Chondrocyte (in vitro differentiated cells): ENCODE measurements at places on chromosomes 5 and 9.

- DNase-seq: no peak
These were observed 125.0 kb upstream of the SLC12A2 start for GRCh38 chr5:127958421-127959011.

DNA sequence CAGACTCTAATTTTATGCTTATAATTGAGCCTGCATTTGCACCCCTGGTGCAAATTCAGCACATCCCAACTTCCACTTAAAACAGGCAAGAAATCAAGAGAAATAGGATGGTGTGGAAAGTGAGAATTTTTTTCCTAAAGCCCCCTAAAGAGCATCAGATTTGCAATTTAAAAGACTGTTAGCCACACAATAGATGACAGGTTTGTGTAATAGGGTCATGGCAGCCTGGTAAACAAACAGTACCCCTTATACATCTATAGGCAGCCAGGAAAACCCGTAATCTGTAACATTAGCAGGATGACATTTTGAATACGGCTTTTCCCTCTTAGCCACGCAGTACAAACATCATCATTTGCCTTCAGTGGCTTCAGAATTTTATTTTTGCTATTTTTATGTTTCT lies 17.2 kb downstream of the EBF1 start:
- DNase-seq: no peak

DNA sequence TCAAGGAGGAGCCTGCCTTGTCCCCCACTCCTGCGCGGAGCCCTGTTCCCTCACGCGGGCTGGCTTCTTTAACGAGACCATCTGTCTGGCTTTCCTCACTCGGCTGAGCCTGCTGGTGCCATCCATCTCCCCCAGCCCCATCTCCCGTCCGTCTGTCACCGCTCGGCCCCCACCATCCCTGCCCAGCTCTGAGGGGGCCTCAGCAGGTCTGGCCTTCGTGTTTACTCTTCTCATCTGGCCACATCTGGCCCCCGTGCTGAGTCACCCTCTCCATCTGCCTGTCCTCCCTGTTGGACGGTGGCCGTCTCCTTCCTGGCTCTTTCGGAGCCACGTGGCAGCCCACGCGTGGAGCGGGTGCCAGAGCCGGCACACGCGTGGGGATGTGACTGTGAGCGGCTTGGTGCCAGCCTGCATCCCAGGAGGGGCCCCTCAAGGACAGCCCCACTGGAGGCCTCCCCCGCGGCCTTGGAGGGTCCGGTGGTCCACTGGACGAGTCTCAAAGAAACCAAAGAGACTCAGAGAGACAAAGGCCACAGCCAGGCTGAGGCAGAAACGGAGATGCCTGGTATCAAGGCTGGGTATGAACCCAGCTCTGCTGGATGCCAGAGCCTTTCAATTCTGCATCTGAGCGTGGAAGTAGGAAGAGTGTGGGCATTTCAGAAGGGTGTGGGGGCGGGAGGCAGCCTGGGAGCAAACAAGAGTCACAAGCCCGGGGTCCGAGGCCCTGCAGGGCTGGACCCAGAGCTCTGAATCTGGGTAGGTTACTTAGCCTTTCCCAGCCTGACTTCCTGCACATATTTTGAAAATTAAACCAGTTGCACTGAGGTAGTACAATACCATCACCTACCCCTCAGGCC lies 76.7 kb upstream of the UNC5A start:
- DNase-seq: peak; percentile 91

DNA sequence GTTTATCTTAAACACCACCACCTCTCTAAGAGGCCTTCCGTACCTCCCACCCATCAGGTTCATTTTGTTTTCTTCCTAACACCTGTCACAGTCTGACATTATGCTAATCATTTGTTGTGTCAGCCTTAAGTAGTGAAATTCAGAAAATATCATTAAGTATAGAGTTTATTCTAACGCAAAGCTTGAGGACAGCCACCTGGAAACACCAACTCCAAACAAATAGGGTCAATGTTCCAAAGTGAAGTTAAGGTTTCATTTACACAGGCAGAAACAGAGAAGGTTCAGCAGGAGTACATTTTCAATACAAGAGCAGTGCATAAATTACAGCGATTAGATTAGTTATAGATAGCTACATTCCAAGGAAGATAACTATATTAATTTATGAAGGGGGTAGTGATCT lies 1.3 kb upstream of the SMC5 start:
- DNase-seq: no peak

GRCh38 chr5:59579824-59580167 lies 313.7 kb downstream of the PDE4D start:
- no peak for DNase-seq

DNA sequence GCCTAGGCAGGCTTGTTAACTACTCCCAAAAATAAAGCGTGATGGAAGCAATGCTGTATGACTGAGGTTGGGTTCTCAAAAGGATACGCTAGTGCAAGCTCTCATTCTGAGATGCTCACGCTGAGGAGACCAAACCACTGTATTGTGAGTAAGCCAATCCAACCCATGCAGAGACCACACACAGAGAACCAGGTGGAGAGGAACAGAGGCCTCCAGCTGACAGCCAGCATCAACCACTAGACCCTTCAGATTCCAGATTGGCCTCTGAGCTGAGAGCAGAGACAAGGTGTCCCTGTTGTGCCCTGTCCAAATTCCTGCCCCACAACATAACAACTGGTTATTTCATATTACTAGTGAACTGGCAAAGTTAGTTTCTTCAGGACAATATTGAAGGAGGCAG lies 4.5 kb downstream of the TSTD2 start:
- no peak for DNase-seq
